Activated naive CD4-positive, alpha-beta T cell (primary cell): ENCODE measurements at places on chromosomes 4 and X.

DNA sequence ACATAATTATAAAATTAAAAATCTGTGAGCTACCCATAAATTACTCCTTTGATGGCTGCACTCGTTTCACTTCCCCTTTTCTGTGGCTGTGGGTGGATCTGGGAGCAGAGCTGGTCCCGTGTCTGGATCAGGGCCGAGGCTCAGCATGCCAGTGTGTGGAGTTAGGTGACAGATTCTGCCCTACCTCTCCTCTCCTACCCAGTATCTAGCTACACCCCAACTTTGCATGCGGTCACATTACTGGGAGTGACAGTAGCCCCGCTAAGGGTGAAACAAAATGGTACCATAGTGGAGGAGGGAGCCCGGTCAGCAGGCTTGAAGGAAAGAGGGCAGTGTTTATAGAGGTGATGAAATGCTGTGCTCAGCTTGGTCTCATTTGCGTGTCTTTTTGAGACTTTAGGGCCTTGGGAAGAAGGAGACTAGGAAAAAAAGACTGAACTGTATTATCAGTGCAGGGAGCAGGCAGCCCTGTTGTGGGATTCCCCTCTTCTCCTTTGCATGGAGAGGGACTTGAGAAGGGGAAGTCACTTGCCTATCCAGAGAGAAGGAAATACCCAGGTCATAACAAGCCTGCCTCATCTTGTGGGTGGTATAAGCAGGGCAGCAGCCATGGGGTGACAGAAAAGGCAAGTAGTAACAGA is 48.4 kb downstream of the ARHGAP10 start:
- DNase-seq: no peak

DNA sequence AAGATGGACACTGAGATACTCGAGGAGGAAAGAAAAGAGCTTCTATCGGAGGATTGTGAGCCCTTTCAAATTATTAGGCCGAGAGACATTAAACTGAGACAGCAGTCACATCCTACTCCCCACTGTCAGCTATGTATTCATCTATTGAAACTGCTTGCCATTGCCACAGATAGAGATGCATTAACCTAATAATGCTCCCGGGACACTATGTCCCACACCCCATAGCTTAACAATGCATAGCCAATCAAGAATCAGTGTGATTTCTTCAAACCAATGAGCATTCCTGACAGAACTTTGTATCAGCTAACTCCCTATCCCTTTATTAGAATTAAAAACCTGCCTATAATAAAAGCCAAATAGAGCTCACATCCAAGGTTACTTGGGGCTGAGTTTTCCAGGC is 118.1 kb upstream of the NEIL3 start:
- DNase-seq: no peak

DNA sequence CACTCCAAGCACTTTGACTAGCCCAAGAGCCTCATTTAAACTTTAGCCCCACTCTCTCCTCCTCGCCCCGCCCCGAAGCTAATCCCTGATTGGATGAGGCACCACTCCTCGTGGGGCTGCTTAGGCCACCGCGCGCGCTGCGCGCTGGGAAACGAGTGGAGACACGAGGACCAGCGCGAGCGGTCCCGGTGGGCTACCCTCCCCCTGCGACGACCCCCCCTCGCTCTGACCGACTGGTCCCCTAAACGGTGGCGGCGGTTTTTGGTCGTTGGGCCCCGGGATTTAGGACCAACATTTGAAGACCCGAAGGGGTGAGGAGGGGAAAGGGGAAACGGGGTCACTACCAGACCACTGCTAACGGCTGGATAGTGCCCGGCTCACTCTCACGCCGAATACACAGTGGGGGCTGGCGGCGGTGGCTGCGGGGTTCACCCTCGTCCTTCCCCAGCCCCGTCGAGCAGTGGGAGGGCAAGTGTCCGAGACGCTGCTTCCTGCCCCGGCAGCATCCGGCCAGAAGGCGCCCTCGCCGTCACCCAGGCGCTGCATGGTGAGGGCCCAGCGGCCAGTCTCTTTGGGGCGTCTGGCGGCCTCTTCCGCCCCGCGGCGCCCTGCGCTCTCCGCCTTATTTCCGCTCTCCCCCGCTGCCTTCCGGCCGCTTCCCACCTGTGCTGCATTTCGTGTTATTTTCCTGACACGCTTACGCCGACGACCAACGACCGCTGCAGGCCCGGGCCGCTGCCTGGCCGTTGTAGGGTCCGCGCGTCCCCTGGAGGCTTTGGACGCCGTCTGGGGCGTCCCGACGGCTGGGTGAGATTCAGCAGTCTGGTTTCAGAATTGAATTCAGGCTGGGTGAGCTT is at the start of gene RBM46:
Gene RBM46 (plus strand): TSS at position 147 of the 857 bp plus-strand sequence. CDS start 15,481 bp downstream, outside the sequence.
- DNase-seq: no peak

DNA sequence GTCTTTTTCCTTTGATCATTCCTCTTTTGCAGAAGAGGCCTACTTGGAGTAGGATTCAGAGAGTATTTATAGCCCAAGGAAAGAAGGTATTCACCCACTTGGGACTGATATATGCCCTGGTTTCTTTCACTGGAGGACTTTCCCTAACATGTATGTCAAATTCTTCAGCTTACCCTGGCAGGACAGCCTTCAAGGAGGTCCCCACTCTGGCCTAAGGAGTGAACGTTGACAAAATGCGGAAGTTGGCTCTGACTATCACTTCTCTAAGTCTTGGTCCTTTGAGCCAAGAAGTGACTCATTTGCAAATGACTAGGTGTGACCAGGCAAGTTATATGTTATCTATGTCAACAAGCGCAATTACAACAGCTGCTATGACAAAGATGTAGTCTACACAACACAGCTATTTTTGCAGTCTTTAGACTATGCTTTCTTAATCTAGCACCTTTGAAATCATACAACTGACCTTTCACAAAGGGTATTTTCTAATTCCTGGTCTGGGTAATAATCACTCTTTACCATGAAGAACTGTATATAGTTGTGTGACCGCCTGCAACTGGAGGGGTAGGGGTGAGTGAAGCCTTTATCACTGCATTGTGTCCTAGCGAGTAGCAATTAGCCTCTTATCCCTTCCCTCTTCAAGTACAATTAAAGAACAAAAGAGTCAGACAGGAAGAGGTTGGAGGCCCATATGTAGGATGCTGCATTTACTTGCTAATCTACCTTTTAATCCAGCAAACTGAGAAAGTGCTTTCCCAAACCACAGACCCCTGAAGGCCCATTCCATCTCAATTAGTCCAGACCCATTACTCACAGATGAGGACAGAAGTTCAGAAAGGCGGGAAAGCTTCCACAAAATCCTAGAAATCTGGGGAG is 50.1 kb downstream of the RASGEF1B start:
- no peak for DNase-seq

- DNase-seq: no peak
Observed at GRCh38 chr4:183959319-183960045, 54.4 kb downstream of the STOX2 start.

GRCh38 chrX:39984191-39984956 is 113.4 kb downstream of the BCOR start:
- no peak for DNase-seq

GRCh38 chrX:137684591-137684990 is 118.7 kb downstream of the ZIC3 start:
- DNase-seq: no peak

GRCh38 chr4:152705903-152706302 is 26.1 kb upstream of the TMEM154 start:
- no peak for DNase-seq

- no peak for DNase-seq
Observed at GRCh38 chrX:12954376-12954775, 20.5 kb upstream of the TMSB4X start.

GRCh38 chrX:14946606-14947155 is 73.5 kb downstream of the MOSPD2 start:
- DNase-seq: no peak

DNA sequence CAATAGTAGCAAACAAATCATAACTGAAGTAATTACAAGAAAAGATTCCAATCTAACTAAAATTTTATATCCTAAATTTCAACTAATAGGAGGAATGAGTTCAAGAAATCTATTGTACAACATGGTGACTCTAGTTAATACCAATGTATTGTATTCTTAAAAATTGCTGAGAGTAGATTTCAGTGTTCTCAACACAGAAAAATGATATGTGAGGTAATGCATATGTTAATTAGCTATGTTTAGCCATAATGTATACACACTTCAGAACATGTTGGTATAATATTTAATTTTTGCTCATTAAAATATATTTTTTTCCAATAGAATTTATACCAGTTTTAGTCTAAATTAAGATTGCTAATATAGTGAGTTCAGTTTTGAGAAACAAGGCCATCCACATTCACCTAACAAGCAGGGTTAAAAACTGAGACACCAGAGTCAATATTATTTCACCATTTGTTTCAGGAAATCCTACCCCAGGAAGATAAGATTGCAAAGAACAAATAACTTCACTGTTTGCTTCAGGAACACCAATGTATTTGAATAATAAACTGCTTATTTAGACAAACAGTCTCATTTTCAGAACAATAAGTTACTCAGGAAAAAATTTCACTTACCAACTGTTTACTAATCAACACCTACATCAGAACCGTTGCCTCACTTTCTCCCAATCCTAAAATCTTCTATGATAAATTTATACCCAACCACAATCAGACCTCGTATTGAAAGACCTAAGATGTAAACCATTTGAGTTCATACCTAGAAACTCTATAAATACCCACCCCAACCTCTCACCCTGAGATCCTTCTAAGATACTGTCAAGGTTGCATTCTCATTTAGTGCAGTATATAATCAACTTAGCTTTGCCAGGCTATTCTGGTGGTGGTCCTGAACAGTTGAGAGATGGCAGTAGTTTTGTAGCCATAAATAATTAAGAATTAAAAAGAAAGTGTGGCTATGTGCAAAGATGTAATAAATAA is 132.8 kb downstream of the MAB21L2 start:
- DNase-seq: no peak

GRCh38 chr4:45453258-45453853 is 670.5 kb downstream of the GABRG1 start:
- DNase-seq: no peak

DNA sequence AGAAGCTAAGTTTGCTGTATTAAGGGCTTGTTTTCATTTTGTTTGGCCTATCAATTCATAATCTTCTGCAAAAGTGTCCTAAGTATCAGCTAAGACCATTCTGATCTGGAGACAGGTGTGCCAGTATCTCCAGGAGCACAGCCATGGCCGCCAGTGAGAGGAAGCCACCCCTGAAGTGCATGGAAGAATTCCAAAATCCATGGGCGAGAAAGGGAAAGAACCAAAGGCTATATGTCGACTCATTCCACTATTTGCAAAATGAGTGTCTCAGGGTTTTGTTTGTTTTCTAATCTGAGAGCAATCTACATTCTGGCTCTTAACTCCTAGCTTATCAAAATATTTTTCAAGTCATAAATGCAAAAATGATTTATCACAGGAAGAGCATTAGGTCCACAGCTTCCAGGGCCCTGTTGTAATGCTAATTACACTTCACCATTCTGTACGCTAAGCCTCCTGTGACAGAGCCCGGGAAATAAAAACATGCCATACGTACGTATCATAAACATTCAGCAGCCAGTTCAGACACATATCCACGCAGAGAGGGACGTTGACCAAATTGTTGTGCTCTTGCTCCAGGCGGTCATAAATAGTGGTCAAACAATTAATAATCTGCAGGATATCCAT is 137.3 kb upstream of the FTHL17 start:
- no peak for DNase-seq

GRCh38 chrX:30620125-30620524 is 33.1 kb upstream of the GK start:
- DNase-seq: no peak

GRCh38 chrX:40976981-40977380 is 108.3 kb upstream of the USP9X start:
- no peak for DNase-seq

GRCh38 chrX:154348114-154348531 is 26.3 kb downstream of the FLNA start:
- DNase-seq: no peak

- no peak for DNase-seq
Observed at GRCh38 chr4:138398322-138398721, 156.2 kb upstream of the SLC7A11 start.

- DNase-seq: no peak
Observed at GRCh38 chrX:118780911-118781310, 42.7 kb upstream of the ZCCHC12 start.

DNA sequence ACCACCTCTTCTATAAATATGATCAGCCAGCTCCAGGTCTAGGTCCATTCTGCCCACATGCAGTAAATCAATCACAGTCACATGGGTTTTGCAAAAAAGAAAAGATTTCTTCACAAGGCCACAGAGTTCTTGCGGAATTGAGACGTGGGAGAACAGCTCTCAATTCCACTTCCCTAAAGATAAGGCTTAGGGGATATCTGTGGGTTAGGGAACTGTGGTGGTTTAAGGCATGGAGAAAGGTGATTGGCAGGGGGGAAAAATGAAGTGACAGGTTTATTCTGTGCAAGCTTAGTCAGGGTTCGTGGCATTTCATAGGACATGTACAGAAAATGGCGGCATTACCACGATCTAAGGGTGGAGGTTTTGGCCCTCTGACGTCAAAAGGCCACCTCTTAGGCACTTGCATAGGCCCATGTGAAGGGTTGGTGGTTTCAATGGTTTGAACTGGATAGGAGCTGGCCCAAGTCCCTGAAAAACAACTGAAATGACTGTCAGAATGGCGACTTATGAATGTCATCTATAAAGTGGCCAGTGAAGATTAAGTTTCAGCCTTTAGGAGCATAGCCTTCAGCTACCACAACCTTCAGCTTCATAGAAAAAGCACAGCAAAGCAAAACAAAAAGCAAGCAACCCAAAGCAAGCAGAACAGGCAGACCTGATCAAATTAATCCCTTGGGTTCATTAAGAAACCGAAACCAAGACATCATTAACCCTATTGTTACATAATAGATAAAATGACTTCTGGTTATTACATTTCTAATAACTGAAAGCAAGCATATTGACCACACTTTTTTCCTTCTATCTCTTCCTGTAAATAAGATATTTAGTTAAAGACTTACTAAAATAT is 289.8 kb upstream of the SFRP2 start:
- DNase-seq: no peak

GRCh38 chr4:188485906-188486305 is 346.7 kb downstream of the TRIML1 start:
- DNase-seq: no peak

GRCh38 chr4:75634951-75635350 is 4.6 kb upstream of the CDKL2 start:
- no peak for DNase-seq

DNA sequence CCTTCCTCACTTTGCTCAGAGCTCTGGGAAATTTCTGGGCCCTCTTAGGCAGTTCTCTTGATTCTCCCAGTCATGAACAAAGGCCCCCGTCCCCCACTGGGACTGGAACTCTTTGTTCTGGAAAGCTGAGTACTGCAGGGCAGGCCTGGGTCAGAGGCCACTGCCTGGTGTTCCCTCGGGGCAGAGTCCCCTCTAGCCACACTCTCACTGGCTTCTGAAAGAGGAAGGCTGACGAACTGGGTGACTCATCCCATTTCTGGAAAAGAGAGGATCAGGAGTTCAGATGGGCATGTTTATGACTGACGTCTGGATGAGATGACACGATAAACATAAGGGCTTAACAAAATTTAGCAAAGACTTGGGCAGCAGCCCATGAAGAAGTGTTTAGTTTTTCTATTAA is 47.7 kb downstream of the DDX3X start:
- no peak for DNase-seq

- DNase-seq: no peak
Observed at GRCh38 chr4:124851741-124852140, 139.2 kb upstream of the ANKRD50 start.
